Skeletal muscle tissue (tissue), 5 donors: ENCODE measurements at places on chromosomes 2 and 18. TPM values are rescaled to one million over a fixed set of nuclear protein-coding genes. Genes with fewer than 3 reads are reported as not detected.

Gene DTNA
- total RNA-seq, result 94.5 TPM

Gene ARHGEF4
- total RNA-seq, result 11.5 TPM

Gene ARHGAP28
- total RNA-seq, result 29.7 TPM

Gene EMILIN2
- total RNA-seq, result 23.0 TPM

Gene NEURL3
- total RNA-seq, result not detected

Gene SERPINB11
- total RNA-seq, result not detected

Gene ACKR3
- 21.4 TPM for total RNA-seq

Gene IL1RL1
- total RNA-seq, result 1.0 TPM

Gene INHBB
- total RNA-seq, result 1.0 TPM

Gene RNU2-63P
- total RNA-seq, result not detected
